ENCODE measurements at places on chromosomes 4 and X.

GRCh38 chr4:104749062-104749461 lies 254.4 kb upstream of the CXXC4 start:
- no peak for DNase-seq

DNA sequence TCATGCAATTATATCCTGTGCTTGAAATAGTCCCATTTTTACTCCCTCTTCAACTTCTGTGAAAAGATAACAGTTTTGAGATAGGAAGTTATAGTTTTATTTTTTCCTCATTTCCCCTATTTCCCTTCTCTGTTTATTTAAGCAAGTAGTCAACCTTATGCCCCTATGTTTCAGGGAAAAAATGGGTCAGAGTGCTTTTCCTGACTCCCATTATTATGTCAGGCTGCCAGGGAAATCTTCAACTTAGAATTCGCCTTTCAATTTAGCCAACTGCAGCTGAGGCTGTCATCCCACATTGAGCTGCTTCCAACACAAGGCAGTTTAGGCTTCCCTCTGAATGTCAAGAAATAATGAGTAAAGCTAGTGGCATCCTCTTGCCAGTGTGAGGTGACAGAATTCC lies 42.3 kb downstream of the NXT2 start:
- no peak for DNase-seq

- no peak for DNase-seq
Measured at GRCh38 chr4:41455206-41455605, 82.8 kb upstream of the LIMCH1 start.

- no peak for DNase-seq
Measured at GRCh38 chr4:83358410-83358809, 23.8 kb upstream of the HPSE start.

DNA sequence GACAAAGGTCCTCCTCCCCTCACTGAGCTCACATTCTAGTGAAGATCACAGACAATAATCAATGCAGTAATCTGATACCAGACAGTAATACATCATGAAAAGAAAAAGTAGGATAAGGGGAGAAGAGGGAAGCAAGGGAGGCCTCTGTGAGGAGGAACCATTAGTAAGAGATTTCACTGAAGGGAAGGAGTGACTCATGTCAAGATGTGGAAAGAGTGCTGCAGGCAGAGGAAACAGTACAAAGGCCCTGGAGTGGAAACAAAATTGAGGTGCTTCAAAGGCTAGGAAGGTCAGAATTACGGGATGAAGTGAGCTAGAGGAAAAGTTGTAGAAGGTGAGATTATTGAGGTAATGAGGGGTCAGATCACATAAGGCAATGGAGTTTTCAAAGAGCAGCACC lies 38.1 kb downstream of the LAMTOR3 start:
- no peak for DNase-seq

DNA sequence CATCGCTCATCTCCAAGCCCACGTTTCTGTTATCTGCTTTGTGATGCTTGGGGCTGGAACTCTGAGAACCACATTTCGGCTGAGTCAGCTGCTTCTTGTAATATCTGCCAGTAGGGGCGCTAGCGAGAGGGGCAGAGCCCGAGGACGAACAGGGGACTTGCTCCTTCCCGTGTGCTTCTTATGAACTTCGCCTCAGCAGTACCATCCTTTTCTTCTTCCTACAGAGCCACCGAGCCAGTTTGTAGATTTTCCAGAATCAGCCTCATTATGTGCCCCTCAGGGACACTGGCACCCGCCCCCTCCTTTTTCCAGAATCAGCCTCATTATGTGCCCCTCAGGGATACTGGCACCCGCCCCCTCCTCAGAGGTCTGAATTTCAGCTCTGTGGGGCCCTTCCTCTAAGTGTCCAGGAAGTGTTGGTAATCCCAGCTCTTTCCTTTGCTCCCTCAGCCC lies 441.7 kb upstream of the RASGEF1B start:
- DNase-seq = no peak

DNA sequence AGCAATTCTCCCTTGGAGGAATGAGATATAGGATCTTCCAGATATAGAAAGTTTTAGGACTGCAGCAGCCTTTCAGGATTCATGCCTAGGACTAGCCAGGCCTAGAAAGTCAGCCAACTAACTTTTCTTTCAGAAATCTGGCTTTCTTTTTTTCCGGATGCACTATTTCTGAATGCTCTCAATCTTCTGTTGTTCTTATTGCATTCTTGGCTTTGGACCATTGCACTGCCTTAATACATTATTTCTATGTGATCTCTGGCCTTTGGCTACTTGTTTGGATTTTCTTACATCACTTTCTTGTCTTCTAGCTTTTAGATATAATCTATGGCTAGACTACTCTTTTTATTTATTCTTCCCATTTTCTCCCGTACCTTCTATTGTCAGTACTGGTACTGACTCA lies 813.1 kb upstream of the HTR2C start:
- no peak for DNase-seq

DNA sequence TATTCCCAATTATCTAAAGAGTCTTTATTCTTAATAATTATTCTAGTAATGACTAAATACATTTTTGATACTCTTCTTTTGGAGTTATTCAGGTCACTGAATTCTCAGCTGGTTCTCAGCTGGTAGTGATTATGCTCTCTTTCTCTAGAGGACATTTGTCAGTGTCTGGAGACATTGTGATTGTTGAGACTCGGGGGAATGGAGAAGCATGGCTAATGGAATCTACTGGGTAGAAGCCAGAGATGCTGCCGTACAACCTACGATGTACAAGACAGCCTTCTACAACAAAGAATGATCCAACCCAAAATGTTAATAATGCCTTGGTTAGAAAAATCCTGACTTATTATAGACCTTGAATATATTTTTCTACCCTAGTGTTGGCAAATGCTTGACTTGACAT lies 149.2 kb upstream of the ANKRD50 start:
- DNase-seq = no peak

DNA sequence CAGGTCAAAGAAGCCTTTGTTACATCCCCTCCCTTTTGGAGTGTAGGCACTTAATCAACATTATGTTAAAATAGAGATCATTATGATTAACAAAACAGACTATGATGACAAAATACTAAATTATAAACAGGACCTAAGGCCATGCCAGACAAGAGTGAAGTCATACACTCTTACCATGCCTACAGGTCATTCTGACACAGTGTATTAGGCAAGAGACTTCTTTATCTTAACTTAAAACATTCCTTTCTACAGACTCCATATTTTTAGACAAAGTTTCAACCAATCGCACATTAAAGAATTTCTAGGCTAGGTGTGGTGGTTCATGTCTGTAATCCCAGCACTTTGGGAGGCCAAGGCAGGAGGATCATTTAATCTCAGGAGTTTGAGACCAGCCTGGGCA lies 128.6 kb upstream of the SLC34A2 start:
- DNase-seq = no peak

DNA sequence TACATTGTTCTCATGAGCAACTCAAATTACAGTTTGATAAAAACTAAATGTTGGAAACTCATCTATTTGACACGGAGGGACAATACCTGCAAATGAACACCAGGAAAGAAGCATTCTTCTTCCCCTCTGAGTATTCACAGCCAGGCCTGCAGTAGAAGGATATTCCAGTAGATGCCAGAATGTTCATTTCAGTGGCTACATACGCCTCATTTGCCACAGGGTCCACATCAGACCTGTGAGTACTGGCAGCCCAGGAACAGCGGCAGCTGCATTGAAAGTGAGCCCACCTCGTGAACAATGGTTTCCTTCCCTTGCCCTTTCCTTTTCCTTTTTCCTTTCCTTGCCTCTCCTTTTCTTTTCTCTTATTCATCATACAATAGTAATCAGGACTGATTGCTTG lies 81.1 kb upstream of the NEIL3 start:
- DNase-seq = no peak

- no peak for DNase-seq
Measured at GRCh38 chr4:113674251-113674650, 87.3 kb downstream of the CAMK2D start.

GRCh38 chr4:138522366-138522765 lies 280.2 kb upstream of the SLC7A11 start:
- DNase-seq = no peak

GRCh38 chrX:86295293-86295692 lies 147.0 kb downstream of the DACH2 start:
- DNase-seq = no peak

DNA sequence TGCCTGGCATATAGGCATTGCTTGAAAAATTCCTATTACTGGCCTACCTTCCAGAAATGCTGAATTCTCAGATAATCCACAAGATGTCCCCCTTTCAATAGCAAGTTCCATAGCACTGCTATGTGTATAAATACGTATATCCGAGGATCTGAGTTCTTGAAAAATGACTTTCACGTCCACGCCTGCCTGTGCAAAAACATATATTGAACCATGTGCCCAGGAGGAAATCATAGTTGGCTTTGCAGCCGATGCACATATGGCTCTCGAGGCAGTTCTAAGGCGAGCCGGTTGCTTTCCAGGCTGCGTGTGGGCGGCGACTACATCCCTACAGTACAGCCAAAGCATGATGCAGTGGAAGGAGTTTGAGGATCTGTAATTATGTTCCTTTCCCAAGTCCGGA lies 55.4 kb upstream of the ESX1 start:
- DNase-seq = no peak

GRCh38 chr4:16031546-16032395 lies 52.1 kb downstream of the PROM1 start:
- DNase-seq = no peak

GRCh38 chrX:69088171-69088938 lies 76.9 kb downstream of the PJA1 start:
- no peak for DNase-seq

DNA sequence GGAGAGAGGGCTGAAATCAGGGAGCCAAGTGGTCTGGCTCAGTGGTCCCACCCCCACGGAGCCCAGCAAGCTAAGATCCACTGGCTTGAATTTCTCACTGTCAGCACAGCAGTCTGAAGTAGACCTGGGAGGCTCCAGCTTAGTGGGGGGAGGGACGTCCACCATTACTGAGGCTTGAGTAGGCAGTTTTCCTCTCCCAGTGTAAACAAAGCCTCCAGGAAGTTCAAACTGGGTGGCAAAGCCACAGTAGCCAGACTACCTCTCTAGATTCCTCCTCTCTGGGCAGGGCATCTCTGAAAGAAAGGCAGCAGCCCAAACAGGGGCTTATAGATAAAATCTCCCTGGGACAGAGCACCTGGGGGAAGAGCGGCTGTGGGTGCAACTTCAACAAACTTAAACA lies 88.1 kb downstream of the NPFFR2 start:
- no peak for DNase-seq

DNA sequence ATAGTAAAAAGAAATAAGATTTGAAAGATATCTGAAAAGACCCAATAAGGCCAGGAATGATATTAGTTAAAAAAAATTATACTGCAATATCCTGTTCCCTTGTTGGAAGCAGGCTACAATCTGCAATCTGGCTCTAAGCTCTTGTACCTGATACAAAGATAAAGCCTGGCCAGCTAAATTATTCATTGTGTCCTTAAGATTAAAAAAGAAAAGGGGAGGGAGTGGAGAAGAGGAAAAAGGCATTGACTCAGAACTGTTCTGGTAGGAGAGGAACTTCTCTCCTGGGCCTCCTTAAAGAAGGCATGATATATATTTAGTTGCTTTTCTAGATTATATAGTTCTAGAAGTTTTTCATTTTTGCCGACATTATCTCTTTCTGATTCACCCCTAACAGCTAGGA lies 46.7 kb downstream of the IRF2 start:
- no peak for DNase-seq

GRCh38 chr4:173490817-173491528 lies 39.1 kb downstream of the HAND2 start:
- DNase-seq = no peak

- DNase-seq = no peak
Measured at GRCh38 chr4:79065262-79065661, 126.0 kb upstream of the PAQR3 start.

DNA sequence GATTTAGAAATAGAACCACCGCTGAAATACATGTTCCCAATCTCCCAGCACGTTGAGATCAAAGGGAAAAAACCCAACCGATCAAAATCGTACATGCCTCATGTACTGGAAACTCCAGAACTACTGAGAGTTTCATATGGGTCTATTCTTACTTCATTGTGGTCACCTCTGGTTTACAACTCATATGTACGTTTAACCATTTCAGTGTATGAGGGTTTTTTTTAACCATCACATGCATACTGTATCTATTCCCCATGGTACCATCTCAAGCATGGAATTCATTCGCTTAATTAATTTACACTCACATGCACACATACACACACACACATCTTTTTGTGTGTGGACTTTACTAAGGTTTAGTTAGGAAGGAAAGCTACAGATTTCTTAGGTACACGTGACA lies 46.0 kb upstream of the CLNK start:
- DNase-seq = no peak

DNA sequence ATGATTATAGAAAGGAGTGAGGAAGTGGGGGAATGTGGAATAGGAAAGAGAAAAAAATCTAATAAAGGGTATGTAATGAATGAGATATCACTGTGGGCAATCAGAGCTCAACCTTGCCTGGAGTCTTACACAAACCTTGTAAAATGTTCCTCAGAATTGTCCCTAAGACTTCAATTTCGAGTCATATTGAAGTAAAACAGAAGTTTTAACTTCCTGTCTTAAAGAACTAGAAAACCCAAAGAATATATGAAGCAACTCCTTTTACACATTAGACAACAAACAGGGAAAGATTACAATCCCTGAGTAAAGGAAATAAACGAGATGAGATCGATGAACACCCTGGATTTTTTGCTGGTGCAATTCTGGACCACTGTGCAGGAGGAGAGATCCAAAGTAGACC lies 18.0 kb downstream of the CXCL2 start:
- DNase-seq = no peak

DNA sequence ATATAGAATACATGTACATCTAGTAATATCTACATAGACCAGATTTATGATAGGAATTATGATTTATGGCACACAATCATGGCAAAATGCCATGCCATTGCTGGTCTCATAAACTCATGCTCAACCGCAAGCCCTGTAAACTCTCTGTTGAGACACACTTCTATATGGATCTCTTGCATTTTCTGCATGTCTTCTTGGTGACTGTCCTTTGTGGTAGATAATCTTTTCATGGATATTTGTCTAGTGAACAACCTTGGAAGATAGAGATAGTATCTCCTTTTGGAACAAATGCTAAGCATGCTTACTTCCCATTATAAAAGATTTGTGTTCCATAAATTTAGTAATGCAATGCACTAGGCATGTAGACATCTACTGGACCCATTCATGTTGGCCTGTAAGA lies 328.0 kb downstream of the NAF1 start:
- no peak for DNase-seq
